Stimulated activated CD4-positive, alpha-beta T cell treated with anti-CD3 and anti-CD28 coated beads, Interleukin-2, amount 100 ng/mL, for 4 hours (primary cell): ENCODE measurements at places on chromosomes 2 and 18.

DNA sequence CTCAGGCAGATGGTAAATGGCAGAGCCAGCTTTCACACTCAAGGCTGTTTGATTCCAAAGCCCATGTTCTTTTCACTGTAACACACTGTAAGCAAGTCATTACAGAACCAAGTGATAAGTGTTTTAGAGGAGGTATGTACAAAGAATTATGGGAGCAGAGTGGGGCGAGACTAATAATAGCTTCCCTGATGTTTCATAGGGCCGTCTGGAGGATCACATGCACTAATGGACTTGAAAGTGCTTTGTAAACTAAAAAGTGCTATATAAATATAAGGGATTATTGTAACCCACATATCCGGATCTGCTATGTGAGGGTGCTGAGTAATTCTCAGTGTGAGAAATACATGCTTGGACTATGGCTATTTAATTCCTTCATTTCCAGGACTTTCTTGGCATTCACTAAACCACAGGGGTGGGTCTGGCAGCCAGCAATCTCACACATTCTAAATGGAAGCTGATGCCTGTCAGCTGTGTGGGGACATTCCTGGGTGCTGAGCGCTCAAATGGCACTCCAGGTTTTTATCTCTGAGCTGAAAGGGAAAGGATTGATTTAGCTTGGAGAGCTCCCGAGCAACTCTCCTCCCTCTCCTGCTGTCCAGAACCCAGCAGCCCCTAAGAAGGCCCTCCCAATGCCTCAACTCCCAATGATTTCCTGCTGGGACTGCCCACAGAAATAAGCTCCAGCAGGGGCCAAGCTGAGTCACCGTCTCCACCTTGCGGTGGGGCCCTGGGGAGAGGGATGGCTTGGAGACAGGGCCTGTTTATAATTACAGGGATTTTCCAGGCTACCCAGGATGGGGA, 222.8 kb downstream of the SOX11 start:
- DNase-seq = no peak

DNA sequence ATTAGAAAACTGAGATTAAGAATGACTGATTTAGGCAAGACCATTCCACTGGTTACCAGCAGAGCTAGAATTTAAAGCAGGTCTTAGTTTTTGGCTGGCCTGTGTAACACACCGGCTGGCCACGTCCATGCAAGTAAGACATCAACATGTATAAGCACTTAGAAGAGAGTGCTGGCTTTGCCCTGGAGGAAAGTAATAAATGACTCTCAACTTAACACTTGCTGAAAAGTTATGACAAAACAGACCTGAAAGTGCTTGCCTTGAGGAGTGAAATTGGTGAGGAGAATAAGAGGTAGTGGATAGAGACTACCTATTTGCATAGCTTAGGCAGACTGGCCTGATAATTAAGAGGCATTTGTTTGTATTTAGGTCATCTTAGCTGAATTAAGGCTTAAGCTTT, 165.7 kb upstream of the KCNJ3 start:
- no peak for DNase-seq

DNA sequence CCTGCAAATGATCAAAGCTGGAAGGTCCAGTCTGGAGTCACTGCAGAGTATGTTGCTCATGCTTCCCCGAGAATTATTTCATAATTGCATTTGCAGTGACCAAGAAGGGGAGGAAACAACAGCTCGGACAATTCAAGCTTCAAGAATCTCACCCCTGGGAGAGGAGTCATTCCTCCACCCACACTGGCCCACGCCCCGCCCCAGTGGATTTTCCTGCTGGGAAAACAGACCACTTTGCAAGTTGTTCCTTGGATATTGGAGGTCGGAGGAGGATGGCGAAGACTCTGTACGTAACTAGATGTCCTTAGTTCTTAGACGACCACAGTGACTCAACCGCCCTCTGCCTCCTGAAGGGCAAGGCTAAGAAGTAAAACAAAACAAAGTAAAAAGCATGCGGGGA, 159.4 kb downstream of the TPO start:
- DNase-seq = no peak

- DNase-seq = no peak
Measured at GRCh38 chr2:19949071-19949470, 40.8 kb downstream of the WDR35 start.

DNA sequence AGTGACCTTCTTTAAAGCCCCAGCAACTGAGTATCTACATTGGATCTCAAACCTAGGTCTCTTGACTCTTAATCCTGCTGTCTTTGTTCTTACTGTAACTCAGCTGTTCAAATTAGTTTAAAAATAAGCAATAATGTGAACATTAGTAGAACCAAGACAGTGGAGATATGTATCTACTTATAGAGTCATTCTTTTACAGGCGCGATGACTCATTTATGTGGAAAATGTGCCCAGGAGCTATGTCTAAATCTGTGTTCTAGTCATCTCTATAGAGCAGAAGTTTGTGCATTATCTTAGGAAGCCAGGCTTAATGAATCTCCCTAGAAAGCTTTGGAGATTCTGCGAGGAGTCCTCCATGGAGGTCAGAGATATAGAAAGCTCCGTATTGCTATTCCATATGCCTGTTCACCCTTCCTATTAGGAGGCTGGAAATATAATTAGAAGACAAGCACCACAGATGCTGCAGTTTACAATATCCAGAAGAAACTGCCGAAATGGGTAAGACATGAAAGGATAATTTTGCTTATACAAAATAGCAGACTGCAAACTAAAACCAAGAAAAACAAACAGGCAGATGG, 211.6 kb downstream of the TRIB2 start:
- no peak for DNase-seq

DNA sequence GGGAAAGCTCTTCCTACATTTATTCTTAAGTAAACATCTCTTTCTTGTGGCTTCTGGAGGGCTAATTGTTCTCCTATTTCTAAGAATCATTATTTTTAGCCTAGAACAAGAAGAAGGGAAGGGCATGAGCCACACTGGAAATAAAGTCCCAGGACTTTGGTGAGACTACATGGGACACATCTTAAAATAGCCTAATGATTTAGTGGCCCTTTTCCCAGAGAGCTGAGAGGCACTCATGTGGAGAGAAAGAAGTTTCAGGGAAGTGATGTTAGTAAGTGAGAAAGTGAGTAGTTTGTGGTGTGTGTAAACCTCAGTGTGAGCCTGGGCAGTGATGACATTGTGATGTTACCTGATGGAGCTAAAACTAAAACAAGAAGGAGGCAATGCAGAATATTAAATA, 14.6 kb downstream of the ITGA4 start:
- no peak for DNase-seq

- no peak for DNase-seq
Measured at GRCh38 chr2:117555965-117556364, 258.5 kb upstream of the DDX18 start.

GRCh38 chr18:26185267-26185666, 41.0 kb upstream of the TAF4B start:
- no peak for DNase-seq

DNA sequence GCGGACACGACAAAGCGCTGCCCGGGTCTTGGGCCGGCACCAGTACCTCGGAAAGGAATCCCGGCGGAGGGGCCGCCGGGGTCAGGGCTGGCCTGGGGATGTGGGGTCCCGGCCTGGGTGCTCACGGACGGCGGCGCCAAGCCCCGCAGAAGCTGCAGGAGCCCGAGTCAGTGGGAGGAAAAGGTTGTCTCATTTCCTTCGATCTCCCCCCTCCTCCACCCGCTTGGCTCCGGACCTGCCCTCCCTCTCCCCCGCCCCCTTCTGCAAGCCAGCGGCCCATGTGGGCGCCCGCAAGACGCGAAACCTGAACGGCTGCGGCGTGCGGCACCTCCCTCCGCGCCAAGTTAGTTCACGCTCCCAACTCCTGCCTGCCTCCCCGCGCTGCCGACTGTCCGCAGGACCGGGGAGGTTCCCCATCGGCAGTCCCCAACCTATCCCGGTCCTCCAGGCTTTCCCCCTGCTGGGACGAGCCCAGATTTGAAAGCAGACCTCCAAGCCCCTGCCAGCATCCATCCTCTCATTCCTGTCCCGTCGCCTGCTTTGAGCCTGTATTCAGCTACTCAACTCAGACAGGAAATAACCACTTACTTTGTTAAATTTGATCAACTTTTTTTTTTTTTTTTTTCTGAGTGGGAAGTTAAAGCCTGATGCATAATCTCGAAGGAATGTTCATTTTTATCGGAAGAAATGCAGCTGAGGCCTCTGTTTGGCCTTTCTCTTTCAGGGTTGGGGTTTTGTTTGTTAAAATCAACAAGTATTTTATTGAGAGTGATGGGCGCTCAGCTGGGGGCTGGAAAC, at the start of gene EVA1A:
EVA1A (minus strand) TSS at position 172 of the 798 bp plus-strand sequence. CDS start 42,799 bp downstream, outside the sequence.
- no peak for DNase-seq

GRCh38 chr2:96470636-96471035, 34.5 kb downstream of the NEURL3 start:
- DNase-seq = peak; percentile 22

DNA sequence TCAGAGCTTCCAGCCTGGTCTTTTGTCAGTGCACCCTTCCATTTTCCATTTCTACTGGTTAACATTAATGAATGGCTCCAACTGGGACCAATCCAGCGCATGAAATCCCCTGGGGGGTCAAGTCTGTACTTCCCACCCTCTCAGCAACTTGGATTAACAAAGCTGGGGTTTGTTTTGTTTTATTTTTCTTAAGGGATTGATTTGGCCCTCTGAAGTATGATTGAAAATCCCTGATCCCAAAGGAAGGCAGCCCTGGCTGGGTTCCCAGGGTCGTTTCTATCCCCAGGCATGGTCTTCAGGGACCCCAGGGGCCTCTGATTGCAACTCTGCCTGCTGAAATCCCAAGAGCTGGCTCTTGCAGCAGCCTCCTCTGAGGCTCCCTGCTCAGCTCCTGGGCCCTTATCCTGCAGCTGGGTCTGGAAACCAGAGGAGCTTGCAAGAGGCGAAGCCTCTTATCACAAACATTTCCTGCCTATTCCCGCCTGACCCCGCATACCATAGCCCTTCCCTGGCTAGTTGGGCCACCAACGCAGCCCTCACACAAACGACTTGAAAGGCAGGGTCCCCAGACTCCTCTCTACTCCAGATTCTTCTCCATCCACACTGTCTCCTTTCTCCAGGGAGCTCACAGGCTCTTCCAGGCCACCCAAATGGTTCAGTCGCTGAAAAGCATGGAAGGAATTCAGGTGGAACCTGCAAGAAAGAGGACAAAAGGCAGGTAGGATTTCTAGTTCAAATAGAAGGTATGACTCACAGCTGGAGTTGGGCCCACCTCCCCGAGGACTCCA, 109.7 kb upstream of the PKDCC start:
- no peak for DNase-seq

GRCh38 chr2:59529726-59530125, 1023.7 kb downstream of the BCL11A start:
- DNase-seq = no peak

GRCh38 chr2:212117926-212118325, 420.7 kb downstream of the ERBB4 start:
- no peak for DNase-seq

- DNase-seq = no peak
Measured at GRCh38 chr2:65688141-65688886, 255.9 kb upstream of the SPRED2 start.

- DNase-seq = no peak
Measured at GRCh38 chr2:172600557-172601008, 44.7 kb downstream of the PDK1 start.
